GM20000 (cell line): ENCODE measurements at places on chromosomes 6 and 20.

DNA sequence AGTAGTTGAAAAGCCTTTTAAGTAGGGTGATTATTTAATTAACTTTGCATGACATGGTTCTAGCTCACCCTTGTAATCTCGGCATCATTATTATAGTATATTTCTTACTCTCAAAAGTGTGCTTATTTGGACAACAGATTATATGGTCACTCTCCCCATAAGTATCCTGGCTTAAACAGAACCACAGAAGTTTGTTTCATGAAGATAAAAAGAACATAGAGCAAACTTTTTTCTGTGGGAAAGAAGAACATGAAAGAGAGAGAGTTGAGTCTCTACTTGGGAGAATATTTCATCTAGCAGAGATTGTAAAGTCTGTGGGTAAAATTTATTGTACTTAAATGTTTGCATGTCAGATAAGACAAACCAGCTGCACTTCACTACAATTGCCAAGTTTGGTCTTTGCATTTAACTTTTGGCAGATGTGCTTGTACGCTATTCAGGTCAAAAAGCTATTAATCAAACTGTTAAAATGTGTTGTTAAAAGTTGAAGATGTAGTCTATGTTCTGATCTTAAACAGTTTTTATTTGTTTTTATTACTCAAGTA, 33.4 kb upstream of the PRIM2 start:
- no peak for DNase-seq

DNA sequence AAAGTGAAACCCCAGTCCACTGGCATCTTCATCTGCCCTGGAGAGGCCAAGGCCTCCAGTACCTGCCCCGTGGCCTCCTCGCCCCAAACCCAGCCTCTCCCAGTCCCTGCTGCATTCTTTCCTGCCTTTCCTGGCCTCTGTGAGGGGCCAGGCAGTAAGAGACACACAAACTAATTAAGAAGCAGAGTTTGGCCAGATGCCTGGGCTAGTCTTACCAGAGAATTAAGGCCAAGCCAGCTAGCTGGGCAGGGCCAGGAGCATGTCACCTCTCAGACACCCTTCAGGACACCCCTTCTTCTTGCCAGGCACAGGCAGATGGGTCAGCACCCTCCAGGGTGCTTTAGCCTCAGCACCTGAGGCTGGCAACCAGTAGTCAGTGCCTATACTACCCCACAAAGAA, 2.4 kb downstream of the MDGA1 start:
- no peak for DNase-seq

DNA sequence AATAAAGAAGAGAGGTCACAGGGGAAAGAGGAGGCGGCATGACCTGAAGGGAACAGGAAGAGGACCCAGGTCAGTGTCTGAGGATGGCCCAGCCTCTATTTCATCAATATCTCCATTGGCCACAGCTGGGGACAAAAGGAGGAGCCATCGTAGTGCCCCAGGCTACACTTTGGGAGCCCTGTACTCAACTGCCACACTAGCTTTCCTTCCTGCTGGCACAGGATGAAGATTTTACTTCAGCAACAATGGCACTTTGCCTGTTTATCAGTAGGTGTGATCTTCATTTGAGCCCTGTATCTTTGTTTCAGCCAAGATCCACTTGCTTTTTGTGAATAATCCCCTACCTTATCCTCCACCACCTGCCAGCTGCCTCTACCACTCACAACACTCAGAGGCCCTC, 35.4 kb upstream of the RCAN2 start:
- DNase-seq: no peak

DNA sequence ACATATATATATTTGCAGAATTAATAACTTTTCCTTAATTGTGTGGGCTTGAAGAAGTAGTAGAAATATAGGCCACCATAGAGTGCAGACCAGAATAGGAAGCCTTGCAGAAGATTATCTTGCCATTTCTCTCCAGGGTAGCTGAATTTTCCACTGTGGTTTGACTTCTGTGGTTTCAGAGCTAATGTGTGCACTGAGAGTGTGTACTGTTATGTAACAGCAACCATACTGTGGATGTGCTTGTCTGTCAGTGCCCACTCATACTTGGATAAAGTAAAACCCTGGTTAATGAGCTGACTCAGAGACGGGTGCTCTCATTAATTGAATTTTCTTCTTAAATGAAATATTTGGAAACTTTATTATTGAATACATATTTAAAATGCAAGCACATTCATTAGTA, 57.2 kb downstream of the CEP43 start:
- DNase-seq: peak; percentile 48

- DNase-seq: no peak
These were observed 828.6 kb upstream of the CITED2 start for GRCh38 chr6:140202964-140203515.

GRCh38 chr6:13355043-13355945, 27.0 kb upstream of the TBC1D7 start:
- no peak for DNase-seq

DNA sequence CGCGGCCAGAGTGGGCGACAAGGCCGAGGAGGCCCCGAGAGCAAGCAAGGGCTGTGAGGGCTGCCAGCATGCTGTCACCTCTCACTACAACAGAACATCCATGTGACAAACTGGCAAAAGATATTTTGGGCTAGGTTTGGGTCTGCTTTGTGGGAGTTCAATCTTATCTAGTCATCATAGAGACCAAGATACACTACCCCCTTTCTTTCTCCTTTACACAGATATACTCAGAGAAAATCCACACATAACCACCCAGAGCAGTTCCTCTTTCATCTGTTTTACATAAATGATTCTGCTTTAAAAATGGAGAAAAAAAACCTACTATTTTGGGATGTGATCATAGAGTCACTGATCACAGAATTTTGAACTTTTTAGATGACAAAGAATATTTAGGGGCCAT, 16.8 kb downstream of the SOX4 start:
- DNase-seq: peak; percentile 63

GRCh38 chr20:54475334-54476168, at the start of gene DOK5:
Gene DOK5, plus strand, starts transcription at chr20:54475593. Its CDS starts 354 bp downstream, at chr20:54475947.
- DNase-seq: no peak

- DNase-seq: peak; percentile 74
These were observed 20.4 kb downstream of the HLA-G start for GRCh38 chr6:29847871-29848630.

GRCh38 chr6:47595785-47596184, 102.6 kb upstream of the ADGRF4 start:
- no peak for DNase-seq

- DNase-seq: no peak
These were observed 81.3 kb downstream of the AFDN start for GRCh38 chr6:167907837-167908681.

DNA sequence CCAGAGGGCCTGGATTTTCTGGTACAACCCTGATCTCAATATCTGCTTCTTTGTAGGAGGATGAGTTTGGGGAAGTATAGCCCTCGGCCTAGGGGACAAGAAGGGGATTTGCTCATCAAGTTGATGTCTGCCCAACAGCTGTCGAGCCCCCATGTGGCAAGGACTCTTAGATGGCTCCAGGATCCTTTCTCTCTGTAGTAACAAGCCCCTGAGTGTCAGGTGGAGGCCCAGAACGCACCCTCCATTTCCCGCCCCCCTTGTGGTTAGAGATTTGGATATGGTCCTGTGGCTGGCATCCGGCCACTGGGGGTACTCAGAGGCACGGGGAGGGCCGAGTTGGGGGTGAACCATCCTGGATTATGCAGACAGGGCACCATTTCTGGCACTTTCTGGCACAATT, 50.1 kb downstream of the CTCFL start:
- no peak for DNase-seq

DNA sequence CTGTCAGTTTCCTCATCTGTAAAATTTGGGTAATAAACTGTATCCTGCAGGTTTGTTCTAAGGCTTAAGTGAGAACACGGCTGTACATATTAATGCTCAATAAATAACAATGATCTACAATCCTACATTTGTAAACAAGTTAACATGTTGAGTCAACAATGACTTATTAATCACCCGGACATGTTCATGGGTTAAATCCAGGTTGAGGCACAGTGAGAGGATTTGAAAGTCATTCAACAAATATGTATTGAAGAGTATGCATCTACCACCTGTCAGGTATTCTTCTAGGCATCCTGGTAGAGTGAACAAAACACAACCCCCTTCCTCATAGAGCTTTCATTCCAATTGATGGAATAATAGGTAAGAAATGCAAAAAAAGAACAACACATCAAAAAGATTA, 554.7 kb upstream of the SLC35B3 start:
- DNase-seq: no peak

DNA sequence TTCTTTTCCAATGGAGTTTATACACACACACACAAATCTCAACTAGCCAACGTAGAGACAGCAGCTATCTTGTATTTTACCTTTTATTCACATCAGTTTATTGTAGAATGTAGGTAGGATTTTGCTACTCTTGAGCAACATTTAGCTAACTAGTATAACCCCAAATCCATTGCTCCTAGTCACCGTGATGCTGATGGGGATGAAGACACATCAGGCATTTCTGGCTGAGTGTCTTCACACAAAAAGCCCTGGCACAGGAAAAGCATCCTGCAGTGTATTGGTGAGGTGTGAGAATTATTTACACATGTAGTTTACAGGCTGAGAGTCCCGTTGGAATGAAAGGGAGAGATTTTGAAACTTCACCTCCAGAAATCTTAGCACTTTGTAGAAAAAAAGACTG, 65.9 kb upstream of the FBXL4 start:
- no peak for DNase-seq
